HT-29 (cell line): ENCODE measurements at places on chromosomes 11 and 22.

DNA sequence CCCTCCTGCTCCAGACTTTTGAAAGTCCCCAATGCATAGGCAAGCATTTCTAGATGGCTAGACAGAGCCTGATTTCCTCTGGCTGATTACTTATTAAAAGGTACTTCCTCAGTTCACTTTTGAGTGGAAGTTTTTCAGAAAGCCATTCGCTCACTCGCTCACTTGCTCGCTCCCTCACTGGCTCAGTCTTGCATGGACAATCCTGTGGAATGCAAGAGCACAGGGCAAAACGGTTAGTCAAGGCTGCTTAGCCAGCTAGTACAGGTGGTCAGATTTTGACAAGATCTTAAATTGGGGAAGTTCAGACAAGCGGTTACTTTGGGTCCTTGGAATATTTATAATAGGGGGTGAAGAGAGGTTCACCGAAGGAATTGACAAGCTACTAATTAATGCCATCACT, 101.0 kb downstream of the ARL14EP start:
- no peak for DNase-seq

DNA sequence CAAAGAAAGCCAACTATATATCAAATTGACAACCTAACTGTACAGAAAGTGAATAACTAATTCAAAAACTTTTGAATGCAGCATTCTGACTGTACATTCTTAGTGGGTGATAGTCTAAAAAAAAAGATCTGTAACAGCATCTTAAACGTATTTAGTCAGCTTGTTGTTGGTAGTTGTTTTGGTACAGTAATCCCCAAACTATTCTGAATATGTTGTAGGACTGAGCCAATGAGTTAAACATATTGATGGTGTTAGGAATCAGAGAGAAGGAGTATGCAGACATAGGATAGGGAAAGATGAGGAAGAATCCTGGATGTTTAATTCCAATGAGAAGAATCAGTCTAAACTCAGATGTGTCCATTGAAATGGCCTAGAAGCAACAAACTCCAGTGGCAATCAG, 41.9 kb upstream of the KIRREL3 start:
- no peak for DNase-seq

DNA sequence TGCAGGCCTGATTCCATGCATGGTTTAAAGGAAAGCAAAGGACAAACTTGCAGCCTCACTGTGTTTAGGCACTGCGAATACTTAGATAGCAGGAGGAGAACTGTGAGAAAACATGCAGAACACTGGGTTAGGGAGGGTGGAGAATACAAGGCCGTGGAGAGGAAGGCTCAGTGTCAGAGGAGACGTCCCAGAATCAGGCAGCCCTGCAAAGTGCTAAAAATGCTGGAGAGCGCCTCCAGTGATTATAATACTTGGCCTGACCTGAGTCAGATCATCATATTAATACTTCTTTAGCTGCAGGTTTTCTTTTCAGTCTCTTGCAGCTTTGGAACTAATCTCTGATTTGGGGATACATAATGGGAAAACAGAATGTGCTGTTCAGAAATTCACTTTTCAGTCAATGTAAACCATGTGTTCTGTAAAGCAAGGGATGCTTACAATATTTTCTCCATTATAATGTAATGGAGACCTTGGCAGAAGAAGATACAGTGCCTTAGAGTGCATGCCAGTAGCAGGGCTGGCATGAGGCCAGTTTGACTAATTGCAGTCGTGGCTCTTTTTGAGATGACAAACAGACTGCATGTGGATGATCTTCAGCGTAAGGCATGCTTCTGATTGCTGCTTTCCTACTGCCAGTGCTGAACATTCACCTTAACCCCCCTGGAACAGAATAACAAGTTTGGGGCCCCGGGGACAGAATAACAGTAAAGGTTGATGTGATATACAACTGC, 16.8 kb downstream of the EXT2 start:
- no peak for DNase-seq

DNA sequence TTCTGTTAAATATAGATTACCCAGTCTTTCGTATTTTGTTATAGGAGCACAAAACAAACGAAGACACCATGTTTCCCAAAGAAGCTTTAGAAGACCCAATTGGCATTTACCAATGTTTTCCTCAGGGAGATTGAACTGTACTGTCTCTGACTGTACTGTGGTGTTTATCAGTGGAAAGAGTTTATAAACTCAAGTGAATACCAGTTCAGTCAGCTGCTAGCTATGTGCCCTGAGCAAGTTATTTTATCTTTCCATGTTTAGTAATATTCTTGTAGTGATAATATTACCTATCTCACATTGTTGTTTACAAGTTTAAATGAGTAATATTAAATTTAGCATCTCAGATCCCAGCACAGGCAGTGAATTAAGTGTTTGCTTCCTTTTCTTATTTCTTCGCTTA, 773.2 kb downstream of the KCNA4 start:
- DNase-seq, result no peak

DNA sequence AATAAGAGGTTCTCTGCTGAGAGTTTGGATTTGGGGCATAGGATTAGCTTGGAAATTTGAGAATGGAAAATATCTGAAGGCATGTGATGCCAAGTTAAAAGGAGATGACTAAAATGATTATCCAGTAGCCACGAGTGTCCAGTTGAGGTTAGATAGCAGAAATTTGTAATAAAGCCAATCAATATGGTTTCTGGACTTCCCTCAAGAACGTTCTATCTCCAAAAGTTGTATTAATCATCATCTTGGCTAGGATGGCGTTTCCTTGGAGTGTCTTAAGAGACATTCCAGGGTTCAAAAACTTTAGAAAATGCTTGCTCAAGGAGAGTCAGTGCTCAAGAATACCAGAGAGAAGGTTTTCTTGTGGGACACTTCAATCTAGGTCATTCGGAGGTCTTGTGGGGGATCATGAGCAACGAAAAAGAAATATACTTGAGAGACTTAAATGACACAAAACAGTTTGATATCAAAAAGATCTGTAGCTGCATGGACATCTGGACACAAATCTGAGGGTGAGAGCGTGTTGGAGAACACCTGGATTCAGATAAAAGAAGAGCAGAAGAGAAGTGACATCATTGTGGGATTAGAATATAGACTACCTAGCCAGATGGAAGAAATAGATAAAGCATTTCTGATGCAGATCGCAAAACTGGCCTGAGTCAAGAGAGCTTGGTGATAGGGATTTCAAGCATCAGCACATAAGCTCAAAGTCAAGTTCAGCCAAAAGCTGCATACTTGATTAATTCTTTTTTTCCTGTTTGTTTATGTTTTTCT, 97.7 kb downstream of the ARFGAP2 start:
- DNase-seq, result no peak

DNA sequence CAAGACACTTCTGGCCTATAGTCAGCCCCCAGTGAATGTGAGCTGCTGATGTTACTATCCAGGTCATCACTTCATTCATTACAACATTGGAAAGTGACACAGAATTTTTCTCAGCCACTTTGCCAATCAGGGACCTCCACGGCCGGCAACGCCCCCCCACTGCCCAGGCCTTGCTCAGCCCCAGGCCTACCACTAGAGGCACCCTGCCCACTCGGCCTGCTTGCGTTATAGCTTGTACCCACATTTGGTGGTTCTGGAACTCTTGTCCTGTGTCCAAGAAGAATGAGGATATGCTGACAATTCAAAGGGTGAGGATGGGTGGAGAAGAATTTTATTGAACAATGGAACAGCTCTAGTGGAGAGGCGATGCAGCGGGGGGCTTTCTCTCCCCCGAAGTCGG, 96.2 kb downstream of the TSPAN18 start:
- DNase-seq, result peak; percentile 11

DNA sequence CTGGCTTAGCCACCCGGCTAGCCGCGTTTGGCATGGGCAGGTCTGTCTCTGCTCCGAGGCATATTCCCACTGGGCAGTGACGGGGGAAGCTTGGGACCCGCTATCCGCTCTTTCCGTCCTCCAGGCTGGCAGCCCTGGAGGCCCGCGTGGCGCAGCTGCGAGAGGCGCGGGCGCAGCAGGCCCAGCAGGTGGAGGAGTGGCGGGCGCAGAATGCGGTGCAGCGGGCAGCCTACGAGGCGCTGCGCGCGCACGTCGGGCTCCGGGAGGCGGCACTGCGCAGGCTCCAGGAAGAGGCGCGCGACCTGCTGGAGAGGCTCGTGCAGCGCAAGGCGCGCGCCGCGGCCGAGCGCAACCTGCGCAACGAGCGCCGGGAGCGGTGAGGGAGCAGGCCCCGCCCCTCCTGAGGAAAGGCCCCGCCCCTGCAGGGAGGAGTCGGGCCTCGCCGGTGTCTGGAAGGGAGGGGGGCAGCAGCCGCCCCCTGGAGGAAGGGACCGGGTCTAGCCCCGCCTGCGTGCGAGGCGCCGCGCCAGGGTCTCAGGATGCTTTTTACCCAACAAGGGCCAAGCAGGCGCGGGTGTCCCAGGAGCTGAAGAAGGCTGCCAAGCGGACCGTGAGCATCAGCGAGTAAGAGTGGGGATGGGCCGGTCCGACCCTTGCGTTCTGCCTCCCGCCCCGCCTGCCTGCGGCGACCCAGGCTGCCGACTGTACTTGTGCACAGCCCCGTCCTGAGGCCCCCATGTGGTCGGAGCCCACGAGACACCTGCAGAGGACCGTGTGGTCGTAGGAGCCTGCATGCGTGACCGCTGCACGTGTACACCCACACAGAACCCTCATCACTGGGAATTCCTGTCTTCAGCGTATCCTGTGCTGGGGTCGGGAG, 7.9 kb downstream of the ATG16L2 start:
- DNase-seq, result peak; percentile 97

DNA sequence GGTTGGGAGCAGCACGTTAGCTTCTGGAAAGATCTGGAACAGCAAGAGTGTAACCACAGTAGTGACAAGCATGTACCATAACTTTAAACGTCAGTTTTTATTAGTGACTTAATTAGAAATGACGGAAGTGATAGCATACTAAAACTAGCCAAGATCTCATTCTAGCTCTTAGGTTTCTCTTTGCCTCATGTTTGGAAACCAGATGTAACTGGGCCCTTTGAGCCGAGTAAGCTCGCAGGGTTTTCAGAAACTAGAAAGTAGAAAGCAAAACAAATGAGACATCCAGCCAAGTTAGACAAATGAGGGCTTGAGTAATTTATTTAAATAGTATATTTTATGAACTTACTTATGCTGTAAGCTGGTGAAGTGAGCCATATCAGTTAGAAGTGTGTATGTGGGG, 40.2 kb upstream of the SLC5A12 start:
- DNase-seq, result no peak

- DNase-seq, result no peak
These were observed 23.8 kb downstream of the MYBPC3 start for GRCh38 chr11:47328449-47329390.

DNA sequence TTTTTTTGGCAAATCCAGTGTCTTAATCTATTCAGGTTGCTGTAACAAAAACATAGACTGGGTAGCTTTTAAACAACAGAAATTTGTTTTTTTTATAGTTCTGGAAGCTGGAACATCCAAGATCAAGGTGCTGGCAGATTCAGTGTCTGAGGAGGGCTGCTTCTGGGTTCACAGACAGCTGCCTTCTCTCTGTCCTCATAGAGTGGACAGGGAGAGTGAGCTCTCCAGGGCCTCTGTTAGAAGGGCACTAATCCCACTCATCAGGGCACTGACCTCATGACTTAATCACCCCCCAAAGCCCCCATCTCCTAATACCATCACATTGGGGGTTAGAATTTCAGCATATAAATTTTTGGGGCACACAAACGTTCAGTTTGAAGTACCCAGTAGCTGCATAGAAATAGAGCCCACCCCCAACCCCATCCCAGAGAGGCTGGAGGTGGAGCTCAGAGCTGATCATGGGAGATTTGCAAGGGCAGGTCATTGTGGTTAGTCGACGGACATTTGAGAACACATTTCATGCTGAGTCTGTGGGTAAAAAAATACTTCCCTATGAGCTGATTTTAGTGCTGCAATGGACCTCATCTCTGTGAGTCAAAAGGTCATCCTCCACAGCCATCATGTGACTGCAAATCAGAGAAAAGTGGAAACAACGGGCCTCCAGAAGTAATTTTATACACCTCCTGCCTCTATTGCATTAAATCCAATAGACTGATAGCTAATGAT, 203.1 kb upstream of the CADM1 start:
- no peak for DNase-seq

DNA sequence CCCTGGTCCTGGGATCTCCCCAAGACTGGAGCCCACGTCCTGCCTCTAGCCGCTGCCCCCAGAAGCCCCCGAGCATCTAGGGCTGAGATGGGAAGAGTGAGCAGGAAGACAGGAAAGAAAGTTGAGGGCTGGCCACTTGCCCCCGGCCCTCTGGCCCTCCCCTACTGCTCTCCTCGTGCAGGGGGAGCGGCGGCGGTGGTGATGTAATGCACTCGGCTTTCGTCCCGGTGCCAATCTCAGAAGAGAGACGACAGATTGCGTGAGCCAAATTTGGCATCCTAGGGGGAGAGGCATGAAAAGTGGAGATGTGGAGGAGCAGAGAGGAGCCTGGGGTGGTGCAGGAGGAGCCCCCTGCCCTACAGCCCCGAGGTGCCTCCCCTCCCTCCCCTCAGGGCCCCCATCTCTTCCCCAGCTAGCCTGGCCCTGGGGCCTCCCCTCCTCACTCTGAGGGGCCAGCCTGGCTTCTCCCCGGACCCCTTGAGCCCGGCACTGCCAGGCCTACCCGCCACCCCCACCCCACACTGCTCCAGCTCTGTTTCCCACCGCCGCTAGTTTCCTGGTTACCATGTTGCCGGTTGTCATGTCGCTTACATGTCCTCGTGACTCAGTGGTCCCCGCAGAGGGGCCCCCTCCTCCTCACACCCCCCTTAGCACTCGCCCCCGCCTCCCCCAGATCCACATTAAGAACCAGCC, 2.5 kb downstream of the KCNJ4 start:
- DNase-seq, result no peak

DNA sequence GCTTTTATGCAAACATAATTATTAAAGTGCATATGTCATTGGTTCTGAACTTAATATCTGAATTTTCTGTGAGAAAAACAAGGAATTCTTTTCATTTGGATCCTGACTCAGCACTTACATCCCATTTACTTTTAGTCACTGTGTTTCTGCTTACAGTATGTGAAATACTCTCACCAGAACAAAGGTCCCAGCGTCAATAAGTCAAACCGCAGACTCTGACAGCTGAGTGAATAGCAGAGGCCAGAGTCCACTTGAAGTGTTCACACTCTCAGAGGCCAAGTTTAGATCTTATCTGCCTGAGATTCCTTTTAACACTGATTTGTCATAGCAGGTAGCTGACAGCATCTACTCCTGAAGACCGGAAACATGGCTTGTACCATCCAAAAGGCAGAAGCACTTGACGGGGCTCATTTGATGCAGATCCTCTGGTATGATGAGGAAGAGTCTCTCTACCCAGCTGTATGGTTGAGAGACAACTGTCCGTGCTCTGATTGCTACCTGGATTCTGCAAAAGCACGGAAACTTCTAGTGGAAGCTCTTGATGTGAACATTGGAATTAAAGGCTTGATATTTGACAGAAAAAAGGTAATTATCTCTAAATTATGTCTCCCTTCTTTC, 14.6 kb downstream of the BBOX1 start:
- peak; percentile 96 for DNase-seq

- peak; percentile 50 for DNase-seq
These were observed 13.5 kb downstream of the MS4A6A start for GRCh38 chr11:60169264-60169915.
